ENCODE measurements at places on chromosomes 16 and 17.

GRCh38 chr17:16415031-16415924 is at the start of gene TRPV2:
Gene TRPV2 (plus strand): TSS chr17:16415571. CDS start chr17:16417669, 2,098 bp downstream.
- DNase-seq = peak; percentile 26

DNA sequence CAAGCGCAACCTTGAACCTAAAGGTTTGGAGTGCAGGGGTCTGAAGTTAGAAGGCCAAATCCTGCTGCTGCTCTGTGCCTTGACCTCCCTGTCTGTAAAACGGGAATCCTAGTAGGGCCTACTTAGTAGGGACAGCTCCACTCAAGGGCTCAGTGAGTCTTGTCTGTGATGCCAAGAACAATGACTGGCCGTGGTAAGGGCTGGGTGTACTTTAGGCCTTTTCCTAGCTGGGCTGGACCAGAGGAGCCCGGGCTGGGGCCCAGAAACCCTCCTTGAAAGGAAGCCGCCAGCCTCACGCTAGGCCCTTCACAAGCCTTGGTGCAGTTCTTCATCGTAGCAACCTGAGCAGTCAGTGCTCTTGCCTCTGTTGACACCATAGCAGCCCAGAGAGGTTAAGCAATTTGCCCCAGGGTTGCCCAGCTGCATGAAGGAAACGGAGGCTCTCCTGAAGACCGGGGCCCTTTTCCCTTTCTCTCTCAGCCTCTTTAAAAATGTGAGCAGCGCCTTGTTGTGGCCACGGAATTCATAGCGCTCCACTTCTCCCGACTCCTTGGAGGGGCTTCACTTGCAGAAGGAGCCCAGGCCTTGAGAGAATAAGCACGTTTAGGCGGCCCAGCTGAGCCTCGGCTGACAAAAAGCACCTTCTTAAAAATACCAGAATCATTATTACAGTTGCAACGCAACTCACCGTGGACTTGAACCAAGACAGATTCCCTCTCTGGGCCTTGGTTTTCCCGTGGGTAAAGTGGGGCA is 4.4 kb downstream of the NECAB2 start:
- DNase-seq = no peak

GRCh38 chr17:36546418-36547093 is 1.8 kb downstream of the GGNBP2 start:
- DNase-seq = no peak

GRCh38 chr16:68081861-68082628 is 3.1 kb upstream of the NFATC3 start:
- DNase-seq = no peak

DNA sequence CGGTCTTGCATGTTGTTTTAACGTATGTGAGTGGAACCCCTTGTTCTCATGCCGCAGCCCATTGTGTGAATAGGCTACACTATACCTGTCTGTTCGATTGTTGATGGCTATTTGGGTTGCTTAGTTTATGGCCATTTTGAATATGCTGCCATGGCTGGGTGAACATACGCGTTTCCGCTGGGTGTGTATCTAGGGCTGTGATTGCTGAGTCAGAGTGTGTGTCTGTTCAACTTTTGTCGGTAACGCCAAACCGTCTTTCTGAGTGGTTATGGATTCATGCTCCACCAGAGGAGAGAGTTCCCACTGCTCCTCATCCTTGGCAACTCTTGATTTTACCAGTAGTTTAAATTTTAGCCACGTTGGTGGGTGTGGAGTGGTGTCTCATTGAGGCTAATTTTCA is 77.0 kb downstream of the METRNL start:
- DNase-seq = no peak

GRCh38 chr17:76869496-76870376 is 1.5 kb downstream of the MGAT5B start:
- no peak for DNase-seq

- no peak for DNase-seq
These were observed 91.5 kb downstream of the SPAG9 start for GRCh38 chr17:51029142-51029541.

DNA sequence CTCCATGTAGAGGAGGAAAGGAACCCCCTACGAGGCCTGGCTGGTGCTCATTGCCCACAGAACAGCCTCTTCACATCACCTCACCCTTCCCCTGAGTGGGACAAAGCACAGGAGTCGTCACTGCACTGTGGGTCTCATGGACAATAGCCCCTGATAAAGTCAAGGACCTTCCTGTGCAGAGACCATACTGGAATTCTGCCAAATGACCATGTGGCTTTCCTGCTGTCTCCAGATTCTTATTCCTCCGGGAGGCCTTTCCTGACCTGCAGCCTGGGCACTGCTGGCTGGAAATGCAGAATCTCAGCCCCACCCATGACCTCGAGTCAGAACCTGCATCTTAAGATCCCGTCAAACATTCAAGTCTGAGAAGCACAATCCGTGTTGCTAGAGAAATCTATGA is 60.5 kb upstream of the ERN1 start:
- DNase-seq = no peak

- DNase-seq = no peak
These were observed 18.5 kb upstream of the NTN1 start for GRCh38 chr17:9002606-9003354.

- DNase-seq = no peak
These were observed 33.9 kb downstream of the BAHCC1 start for GRCh38 chr17:81428948-81429774.

DNA sequence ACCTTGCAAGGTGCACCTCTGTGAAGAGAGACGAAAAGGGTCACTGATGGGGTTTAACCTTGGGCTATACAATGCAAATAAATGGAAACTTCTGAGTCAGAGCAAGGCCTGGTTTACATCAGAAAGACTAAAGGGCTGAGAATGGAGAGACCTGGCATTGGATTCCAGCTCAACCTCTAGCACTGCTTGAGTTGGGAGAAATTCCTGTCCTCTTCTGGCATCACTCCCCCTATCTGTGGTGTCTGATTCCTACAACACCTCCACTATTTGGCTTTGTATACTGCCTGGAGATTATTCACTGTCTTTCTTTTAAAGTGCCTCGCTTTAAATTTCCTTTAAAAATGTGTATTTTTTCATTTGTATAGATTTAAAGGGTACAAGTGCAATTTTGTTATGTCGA is 68.8 kb downstream of the GPR139 start:
- no peak for DNase-seq

DNA sequence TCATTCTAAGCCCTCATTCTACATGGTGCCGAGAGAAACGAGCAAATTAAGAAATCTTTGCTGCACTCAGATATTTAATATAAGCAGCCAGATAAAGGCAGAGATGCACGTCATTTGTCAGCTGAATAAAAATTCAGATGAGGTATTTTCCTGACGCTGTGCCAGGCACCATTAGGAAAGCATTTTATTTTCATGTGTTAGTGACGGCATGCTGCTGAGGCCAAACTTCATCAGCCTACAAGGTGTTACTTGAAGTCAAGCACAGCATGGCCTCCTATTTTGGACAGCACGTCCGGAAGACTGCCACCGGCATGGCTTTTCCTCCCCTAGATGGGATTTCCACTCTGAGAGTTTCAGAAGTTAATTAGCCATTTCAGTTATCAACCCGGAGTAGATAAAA is 70.3 kb downstream of the IRX3 start:
- DNase-seq = no peak

DNA sequence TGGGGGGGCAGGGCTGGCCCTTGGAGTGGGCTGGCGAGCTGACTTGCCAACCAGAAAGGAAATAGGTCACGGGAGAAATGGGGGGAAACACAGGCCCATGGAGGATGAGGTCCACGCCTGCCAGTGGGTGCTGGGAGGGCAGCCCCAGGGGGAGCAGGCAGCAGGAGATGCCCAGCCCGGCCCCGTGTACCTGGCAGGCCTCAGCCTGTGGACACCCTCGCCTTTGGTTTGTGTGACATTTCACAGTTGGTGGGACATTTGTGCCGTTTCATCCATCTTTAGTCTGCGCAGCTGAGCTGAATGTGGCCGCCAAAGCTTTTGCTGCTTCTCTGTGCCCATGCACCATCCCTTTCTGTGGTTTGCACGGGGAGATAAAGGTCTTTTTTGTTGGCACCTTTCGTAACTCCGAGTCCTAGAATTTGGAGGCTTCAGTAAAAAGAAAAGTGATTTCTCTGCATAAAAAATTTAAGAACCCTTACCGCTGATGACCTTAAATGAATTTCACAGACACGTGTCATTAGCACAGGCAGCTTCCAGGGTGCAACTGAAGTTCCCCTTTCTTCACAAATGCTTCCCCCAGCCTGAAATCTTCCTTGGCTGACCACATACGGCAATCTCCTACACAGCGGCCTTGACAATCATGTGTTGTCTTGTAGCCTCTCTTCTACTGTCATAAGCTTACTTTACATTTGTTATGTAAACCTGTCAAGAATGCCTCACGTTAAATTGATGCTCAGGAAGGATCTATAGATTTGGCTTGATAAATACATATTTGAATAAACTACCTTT is 193.6 kb downstream of the RPTOR start:
- DNase-seq = peak; percentile 46

DNA sequence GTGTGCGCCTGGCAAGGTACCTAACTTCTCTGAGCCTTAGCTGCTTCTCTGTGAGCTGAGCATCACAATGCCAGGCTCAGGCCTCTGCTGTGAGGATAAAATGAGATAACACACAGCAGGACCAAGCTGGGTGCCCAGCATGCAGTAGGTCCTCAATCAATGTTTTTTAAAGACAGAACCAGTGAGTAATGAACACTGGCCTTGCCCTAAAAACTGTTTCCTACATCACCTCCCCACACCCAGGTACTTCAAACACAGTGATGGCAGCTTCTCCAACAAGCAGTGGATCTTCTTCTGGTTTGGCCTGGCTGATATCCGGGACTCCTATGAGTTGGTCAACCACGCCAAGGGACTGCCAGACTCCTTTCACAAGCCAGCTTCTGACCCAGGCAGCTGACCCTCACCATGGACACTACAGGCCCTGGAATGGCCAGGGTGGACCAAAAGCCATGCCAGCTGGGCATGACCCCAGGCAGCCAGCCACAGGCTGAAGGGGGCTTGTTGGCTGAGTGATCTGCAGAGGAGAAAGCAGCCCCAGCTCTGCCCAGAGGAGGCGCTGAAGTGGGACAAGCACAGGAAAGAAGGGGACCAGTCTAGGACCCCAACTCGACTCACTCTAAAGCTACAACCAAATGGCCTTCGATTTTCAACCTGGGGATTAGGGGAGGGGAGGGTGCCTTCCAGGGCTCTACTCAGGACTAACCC is 3.9 kb downstream of the NAGS start:
- DNase-seq = no peak

- no peak for DNase-seq
These were observed 9.3 kb downstream of the UBE2G1 start for GRCh38 chr17:4357030-4357628.

GRCh38 chr16:25023556-25023955 is 8.4 kb upstream of the ARHGAP17 start:
- no peak for DNase-seq

- DNase-seq = no peak
These were observed 14.6 kb upstream of the MED9 start for GRCh38 chr17:17462048-17462824.

GRCh38 chr16:88014252-88014781 is 63.1 kb downstream of the BANP start:
- DNase-seq = no peak

- no peak for DNase-seq
These were observed 117.2 kb downstream of the MAF start for GRCh38 chr16:79483336-79483735.

GRCh38 chr17:77507111-77507885 is 366.5 kb downstream of the SEC14L1 start:
- no peak for DNase-seq

- DNase-seq = no peak
These were observed 528 bp downstream of the HAGHL start for GRCh38 chr16:727291-727977.

- DNase-seq = no peak
These were observed at the start of gene TMEM204 for GRCh38 chr16:1533443-1533951. Gene TMEM204 (plus strand): TSS chr16:1533666. CDS start chr16:1534276, 610 bp downstream.

GRCh38 chr17:56694825-56695224 is 101.3 kb downstream of the NOG start:
- no peak for DNase-seq

- DNase-seq = no peak
These were observed at the start of gene TLCD2 for GRCh38 chr17:1709971-1710806. Gene TLCD2 (minus strand): TSS chr17:1710377. CDS start chr17:1710242, 135 bp downstream.

DNA sequence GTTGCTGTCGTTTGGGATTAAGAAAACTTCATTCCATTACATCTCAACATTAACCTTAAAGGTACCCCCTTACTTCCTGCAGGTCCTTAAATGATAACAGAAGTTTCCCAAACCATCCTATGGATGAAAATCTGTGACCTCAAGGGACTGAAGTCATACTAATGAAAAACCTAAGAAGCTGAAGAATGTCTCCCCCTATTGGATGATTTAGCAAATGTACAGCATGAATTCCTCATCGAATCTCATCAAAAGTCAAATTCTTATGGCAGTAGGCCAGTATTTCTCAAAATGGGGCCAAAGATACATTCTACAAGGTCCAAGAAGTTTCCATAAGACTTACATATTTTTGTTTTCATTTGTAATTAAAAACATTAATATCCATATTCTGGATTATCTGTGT is 13.5 kb downstream of the SCO1 start:
- no peak for DNase-seq

- DNase-seq = peak; percentile 12
These were observed 11.8 kb downstream of the GNPTG start for GRCh38 chr16:1363501-1364041.

DNA sequence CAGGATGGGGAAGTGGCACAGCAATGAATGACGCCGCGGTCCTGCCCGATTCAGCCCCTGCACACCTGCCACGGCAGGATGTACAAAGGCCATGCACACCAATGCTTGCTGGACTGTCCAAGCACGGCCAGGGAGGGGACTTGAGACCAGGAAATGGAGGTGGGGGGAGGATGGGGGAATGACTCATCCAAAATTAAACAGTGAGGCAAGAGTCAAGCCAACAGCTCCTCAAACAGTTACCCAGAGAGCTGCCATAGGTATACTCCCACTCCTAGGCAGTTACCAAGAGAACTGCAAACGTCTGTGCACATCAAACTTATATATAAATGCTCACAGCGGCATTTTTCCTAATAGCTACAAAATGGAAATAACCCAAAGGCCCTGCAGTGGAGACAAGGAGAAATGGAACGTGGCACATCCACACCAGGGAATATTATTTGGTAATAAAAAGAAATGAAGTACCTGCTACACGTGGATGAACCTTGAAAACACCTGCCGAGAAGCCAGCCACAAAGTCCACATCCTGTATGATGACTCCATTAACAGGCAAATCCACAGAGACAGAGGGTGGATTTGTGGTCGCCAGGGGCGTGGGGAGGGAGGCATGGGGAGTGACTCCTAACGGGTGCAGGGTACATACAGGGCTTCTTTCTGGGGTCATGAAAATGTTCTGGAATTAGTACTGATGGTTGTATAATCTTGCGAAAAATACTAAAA is 54.1 kb downstream of the VAC14 start:
- no peak for DNase-seq

DNA sequence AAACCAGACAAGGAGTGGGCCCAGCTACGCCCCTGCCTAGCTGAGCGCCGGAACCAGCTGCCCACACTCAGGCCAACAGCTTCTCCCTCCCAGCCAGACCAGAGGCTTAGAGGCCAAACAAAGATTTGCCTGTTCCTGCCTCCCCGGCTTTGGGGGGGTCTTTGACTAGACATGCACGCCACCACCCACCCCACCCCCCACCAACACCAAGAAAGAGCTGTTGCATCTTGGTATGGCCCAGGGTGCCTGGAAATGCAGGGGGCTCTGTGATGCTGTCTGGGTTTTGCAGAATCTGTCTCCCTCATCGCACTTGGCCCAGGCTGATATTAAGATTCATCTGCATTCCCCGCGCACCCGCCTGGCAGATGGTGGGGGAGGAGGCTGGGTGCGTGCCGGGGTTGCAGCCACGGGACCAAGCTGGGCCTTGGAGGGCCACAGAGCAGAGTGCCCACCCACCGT is 1.3 kb upstream of the NXPH3 start:
- DNase-seq = no peak

GRCh38 chr16:66030036-66030435 is 336.5 kb upstream of the CDH5 start:
- no peak for DNase-seq
